ENCODE measurements at places on chromosomes 11 and 22.

- DNase-seq, result peak; percentile 23
These were observed at the start of gene ADAMTS15 for GRCh38 chr11:130448416-130449309. TSS of gene ADAMTS15 (plus strand) at chr11:130448645. CDS start at chr11:130448974, 329 bp downstream.

- DNase-seq, result no peak
These were observed 562.8 kb upstream of the CCDC179 start for GRCh38 chr11:23423104-23423503.

GRCh38 chr11:78062671-78063070 is 990 bp upstream of the THRSP start:
- no peak for DNase-seq

- no peak for DNase-seq
These were observed 56.6 kb upstream of the CNTN5 start for GRCh38 chr11:98964146-98964545.

- no peak for DNase-seq
These were observed 853.0 kb downstream of the BRD1 start for GRCh38 chr22:48974443-48975315.

- no peak for DNase-seq
These were observed 1.6 kb upstream of the BRSK2 start for GRCh38 chr11:1387961-1388762.

DNA sequence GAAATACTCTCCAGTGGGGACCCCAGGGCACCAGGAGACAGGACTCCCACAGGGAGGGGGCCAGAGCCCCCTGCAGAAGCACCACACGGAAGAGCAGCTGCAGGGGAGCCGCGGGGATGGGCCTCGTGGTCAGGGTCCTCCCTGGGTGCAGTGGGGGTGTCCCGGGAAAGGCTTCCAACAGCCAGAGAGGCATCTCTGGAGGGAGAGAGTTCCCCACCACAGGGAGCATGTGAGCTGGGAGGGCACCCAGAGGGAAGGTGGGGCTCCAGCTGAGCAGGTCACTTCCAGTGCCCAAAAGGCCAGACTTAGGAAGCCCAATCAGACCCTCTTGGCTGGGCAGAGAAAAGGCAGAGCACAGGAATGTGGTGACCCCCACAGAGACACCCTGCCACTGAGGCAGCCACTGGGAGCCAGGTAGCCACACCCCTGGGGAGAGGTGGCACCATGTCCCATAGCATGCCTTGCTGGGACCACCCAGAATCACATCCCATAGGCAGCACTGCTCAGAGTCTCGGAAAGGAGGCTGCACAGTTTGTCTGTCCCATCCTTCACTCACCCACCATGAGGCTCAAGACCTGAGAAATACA is 49.9 kb upstream of the LMO1 start:
- no peak for DNase-seq

DNA sequence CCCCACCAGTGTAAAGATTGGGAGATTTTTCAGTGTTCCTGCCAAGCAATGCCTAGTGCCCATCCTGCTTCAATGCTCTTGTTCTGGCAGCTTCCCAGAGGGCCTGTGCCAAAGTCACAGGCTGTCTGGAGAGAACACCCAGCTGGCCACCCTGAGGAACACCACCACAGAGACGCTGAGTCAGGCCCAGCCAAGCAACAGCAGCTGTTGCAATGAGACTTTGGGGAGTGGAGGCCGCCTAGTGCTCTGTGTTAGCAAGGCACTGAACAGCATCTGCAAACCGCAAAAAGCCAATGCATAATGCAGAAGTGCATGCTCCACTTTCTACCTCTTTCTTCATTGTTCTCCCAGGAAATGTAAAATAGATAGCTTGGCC is 168.1 kb downstream of the NXPE2 start:
- DNase-seq, result no peak

- DNase-seq, result no peak
These were observed 137.2 kb upstream of the OPCML start for GRCh38 chr11:133669371-133670053.

DNA sequence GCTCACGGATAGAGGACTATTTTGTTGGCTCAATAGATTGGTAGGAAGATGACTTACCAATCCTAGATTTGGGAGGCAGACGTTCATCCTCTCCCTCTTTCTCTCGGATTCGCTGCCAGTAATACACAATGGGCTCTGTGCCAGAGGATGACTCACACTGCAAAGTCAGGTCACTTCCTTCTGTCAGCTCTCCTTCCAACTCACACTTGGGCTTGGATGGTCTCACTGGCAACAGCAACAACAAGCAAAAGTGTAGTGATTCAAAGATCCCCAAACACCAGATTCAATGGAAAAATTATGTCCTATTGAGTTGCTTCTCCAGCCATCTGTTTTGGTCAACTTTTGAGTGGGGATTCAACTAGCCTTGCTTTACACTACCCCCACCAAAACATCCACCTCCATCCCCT is 21.7 kb upstream of the HSPA8 start:
- DNase-seq, result no peak

DNA sequence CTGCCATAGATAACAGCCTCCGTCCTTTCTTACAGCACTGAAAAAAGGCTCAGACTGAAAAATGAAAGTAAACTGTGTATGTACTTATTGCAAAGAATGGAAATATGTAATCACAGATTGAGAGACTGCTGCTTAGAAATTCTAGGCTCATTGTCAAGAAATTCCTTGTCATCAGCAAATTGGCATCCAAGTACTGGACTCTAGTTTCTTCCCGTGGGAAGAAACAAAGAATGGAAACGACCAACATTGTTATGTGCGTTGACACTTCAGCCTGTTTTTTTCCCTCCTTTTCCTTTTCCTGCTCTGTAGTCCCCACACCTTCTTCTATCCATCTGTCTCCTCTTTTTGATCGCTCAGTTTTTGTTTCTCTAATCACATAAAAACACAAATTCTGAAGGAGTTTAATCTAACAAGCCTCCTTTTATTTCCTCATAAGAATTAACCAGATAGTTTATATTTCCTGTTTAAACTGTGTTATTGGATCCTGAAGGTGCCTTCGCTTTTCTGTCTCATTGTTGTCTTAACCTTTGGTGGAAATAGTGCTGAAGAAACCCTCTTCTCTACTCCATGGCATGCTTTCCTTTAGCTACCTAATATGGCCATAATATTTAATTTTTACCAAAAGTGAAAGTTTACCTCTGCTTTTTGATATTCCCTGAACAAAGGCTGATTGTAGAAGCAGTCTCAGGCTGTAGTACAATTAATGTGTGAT is 20.0 kb upstream of the CASP12 start:
- no peak for DNase-seq

DNA sequence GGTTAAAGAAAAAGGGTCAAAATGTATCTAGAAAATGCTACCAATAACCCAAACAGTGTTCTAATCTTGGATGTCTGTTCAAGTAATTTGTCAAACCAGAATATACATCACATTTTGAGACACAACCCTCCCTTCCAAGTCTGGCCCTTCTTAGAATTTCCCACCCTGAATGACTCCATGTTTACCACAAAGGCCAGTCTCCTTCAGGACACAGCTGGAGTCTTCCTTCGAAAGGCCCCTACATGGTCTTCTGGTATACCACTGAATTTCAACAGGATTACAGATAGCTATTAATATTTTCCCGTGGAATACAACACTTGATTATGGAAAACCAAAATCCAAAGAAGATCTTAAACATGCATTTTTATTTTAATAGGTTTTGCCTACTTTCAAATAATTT is 10.2 kb downstream of the CCDC34 start:
- no peak for DNase-seq

- DNase-seq, result no peak
These were observed 32.2 kb upstream of the SYT9 start for GRCh38 chr11:7219491-7219890.

- no peak for DNase-seq
These were observed 79.2 kb downstream of the BRD1 start for GRCh38 chr22:49748514-49748913.

DNA sequence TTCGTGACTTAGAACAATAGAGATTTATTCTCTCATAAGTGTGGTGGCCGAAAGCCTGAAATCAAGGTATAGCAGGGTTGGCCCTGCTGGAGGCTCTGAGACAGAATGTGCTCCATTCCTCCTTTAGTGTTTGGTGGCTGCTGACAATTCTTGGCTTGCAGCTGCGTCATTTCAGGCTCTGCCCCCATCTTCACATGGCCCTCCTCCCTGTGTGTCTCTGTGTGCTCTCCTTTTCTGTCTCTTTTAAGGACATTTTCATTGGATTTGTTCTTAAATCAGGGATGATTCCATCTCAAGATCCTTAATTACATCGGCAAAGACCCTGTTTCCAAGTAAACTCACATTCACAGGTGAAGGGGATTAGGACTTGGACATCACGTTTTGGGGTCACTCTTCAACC is 10.2 kb upstream of the APOL6 start:
- no peak for DNase-seq

GRCh38 chr11:18490319-18490718 is 34.7 kb downstream of the LDHAL6A start:
- DNase-seq, result no peak

Measured in stimulated activated CD8-positive, alpha-beta memory T cell treated with anti-CD3 and anti-CD28 coated beads, Interleukin-7, amount 100 ng/mL, for 48 hours (primary cell).